Karpas-422 (cell line): ENCODE measurements at places on chromosomes 16 and 17.

DNA sequence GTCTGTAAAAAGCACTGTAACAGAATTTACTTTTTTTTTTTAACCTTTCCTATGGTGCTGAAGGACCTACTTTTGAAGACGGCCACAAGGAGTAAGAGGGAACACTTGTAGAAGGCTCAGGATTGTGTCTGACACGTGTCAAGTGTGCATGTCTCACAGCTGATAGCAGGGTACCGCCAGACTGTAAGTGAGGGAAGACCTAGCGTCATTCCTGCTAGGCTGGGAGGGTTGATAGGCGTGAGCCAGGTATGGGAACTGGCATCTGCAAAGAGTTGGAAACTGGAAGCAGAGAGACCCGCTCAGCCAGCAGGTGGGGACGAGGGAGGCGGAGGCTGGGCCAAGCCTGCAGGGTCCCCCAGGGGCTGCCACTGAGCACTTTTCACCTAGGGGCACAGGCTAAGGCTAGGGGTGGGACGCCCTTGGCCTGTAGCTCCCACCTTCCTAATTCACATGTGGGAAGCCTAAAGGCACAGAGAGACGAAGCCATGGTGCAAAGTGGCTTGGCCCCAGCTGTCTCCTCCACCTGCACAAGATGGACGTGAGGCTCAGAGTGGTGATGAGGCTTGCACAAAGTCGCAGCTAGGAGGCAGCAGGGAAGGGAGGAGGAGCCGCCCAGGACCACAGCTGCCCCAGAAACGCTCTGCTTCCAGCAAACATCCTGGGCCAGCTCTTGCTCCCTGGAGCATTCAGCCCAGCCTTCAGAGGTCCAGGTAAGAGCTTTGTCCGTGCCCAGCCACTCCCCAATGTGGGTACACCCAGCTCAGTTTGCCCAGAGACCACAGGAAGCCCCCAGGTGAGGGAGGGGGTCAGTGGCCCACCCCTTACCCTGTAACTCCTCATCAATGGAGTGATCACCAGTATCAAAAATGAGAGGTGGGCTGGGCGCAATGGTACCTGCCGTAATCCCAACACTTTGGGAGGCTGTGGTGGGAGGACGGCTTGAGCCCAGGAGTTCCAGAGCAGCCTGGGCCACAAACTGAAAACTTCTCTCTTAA, 18.9 kb downstream of the VASN start:
- DNase-seq: peak; percentile 69

- peak; percentile 61 for DNase-seq
Observed at GRCh38 chr17:42179911-42180410, 981 bp downstream of the KCNH4 start.

GRCh38 chr17:2262135-2262587, 41.4 kb downstream of the SMG6 start:
- no peak for DNase-seq

GRCh38 chr17:55587608-55588139, 76.4 kb upstream of the SMIM36 start:
- no peak for DNase-seq

- DNase-seq: no peak
Observed at GRCh38 chr16:73794994-73795393, 501.6 kb upstream of the PSMD7 start.

DNA sequence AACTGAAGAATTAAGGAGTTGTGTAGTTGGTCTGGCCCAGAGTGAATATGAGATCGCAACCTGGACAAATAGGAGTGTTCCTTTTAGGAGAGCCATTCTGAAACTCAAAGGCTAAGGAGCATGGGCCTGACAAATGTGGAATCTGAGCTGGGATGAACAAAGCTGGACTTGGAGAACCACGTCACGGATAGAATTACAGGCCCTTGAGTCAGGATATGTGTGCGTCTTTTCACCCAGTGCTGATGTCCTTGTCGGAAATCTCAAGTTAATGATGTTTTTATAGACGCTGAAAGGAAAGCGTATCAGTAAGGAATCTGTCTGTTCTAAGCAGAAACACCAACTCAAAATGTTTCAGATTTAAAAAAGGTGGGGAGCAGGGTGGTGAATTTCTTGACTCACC, 173.8 kb upstream of the ZKSCAN2 start:
- DNase-seq: no peak

DNA sequence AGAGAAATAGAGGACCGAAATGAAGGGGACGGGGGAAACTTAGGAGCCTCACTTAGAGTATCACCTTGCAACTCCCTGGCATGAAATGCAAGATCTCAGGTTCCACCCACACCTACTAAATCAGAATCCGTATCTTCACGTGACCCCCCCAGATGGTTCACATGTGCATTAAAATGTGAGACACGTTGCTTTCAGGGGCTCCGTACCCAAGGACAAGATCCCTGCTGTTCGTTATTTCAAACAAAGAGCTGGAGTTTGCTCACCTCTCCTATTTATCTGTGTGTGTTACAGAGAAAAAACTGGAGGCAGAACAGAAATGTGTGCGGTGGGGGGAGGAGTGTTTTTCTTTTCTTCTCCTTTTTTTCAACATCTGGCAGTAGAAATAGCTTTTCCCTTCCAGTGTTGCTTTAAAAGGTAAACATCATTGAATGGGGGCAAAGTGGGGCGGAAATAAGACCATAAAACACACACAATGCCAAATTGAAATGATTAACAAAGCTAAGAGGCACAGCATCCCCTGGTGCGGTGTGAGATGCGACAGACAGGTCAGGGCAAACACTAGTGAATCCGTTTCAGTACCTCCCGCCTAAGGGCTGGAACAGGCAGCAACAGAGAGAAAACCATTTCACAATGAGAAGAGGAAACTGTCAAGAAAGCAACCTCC, 145.4 kb downstream of the SOX9 start:
- no peak for DNase-seq

DNA sequence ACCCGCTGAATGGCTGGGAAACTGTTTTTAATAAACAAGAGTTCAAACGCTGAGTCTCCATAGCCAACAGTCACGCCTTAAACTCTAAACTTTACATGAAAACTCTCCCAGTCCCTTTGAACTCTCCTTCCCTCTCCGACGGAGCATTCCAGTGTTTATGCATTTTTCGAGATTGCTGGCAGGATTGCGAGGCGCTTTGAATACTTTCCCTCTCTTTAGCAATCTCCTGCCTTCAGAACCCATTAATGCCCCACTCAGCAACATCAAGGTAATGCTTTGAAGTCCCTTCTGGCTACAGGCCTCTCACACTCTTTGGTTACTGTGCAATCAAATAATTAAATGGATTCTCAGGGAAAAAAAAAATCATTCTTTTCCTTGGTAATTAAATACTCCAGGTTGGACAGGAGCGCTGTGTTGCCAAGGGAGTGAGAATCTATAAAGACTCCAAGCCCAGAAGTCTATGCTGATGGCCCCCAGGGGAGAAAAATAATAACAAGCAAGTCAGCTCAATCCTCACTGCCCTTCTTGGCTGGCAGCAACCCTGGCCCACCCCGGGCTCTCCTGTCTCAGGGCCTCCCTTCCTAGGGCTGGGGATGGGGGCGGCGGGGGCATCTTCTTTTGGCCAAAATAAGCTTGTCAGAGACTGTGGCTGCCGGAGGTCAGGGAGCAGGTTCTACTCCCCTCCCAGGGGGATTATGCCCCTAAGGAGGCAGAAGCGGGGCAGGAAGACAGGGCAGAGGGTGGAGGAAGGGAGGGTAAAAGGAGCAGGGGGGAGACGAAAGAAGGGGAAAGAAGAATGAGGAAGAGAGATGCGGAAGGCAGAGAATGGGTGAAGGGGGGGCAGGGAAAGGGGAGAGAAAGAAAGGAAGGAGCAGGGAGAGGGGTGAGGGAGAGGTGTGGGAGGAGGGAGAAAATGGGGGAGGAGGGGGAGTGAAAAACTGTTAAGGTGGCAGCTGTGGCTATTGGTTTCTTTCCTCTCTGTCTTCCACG, 45.2 kb downstream of the AXIN2 start:
- no peak for DNase-seq

- no peak for DNase-seq
Observed at GRCh38 chr17:1793447-1793806, 31.6 kb downstream of the SERPINF1 start.

DNA sequence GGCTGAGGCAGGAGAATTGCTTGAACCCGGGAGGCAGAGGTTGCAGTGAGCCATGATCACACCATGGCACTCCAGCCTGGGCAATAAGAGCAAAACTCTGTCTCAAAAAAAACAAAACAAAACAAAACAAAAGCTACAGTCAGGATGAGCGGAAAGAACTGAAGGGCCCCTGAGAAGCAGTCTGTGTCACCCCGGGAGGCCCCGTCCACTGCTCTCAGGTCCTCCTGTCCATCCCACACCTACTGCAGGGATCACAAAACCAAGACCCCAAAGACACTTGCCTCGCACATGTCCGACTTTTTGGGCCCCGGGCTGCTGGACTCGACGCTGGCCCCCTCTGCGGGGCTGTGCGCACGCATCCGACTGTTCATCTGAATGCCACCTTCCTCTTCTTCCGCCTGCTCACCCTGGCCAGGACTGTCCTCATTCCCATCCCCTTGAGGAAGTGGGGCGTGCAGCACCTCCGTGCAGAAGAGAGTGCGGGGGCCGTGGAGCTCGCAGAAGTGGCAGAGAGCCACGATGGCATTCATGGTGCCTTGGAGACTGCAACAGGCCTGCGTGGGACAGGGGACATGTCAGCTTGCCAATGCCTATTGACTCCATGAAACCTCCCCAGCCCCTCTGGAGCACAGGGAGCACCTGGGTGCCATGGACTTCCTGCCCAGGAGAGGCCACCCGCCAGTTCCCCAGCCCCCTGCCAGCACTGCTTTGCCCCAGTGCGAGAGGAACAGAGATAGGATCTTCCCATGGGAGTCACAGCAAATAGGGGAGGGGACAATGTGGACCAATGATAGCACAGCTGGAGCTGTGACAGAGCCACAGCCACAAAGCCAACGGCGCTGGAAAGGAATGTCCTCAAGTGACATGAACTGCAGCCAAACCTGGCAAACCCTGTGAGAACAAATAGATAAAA, 9.1 kb downstream of the FLCN start:
- no peak for DNase-seq

- no peak for DNase-seq
Observed at GRCh38 chr16:85626191-85626981, 13.3 kb downstream of the GSE1 start.
